WTC11 (cell line): ENCODE measurements at places on chromosomes 7 and 10.

- DNase-seq = no peak
Measured at GRCh38 chr7:19110026-19110730, 7.3 kb downstream of the TWIST1 start.

DNA sequence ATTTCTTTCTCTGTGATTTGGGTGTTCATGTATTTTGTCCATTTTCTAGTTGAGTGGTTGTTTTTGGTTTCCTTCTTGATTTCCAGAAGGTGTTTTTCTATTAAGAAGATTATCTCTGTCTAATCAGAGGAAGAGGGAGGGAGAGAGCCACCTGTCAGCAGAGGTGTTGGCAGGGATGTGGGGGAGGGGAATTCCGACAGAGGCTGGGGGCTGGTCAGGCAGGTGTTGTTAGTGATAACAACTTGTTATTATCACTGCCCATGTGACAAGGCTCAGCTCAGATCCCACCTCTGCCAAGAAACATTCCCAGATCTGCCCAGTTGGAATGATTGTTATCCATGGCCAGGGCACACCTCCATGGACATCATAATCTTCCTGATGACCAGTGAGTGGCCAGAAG, 293.4 kb downstream of the GFRA1 start:
- DNase-seq = no peak

DNA sequence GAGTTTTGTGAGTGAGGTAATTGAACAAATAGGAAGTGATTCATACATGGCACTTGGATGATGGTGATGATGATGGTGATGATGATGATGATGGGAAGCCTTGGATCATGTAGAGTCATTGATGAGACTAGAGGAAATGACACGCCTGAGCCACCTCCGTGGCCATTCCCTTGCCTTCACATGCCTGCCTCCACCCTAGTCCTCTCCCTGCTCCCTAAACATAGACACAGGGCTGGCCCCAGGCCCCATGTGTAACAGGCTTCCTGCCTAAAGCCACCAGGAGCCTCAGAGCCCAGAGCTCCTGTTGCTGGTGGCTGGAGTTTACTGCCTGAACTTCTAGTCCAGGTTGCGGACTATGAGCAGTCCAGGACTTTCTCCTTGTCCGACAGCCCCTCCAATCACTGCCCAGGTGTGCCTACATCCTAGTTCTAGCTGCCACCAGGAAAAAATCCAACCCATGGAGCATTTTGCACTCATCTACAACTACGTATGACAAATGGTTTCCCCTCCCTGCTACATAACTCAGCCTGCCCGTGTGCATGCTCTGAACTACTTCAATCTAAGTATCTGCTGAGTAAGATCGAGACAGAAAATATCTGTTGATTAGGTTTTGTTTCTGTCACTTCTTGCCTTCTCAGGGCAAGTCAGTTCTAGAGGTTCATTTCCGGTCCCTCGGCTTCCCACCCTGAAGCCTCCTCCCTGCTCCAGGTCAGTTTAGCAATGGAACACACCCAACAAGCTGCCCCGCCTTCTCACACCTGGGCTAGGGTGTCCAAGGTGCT, 35.5 kb upstream of the KDM7A start:
- DNase-seq = no peak

GRCh38 chr10:114928818-114929217, 9.2 kb upstream of the TRUB1 start:
- no peak for DNase-seq

DNA sequence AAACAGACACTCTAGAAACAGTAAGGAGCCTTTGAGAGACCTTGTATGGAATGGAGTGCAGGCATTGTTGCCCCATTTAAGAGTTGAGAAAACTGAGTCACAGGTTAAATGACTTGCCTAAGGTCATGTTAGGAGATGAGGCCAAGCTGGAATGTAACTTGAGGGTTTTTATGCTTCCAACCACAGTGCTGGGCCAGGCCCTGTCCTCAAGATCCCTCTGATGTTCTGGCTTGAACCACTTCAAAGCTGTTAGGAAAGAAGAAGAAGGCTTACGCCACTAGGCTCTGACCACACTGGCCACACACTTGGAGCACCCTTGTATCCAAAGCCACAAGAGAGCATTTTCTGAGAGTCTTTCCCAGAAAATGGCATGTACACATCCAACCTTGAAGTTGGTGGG, 42.7 kb downstream of the PLAU start:
- DNase-seq = no peak
